IMR-90 (cell line): ENCODE measurements at places on chromosomes 1 and 21. TPM values are rescaled to one million over a fixed set of nuclear protein-coding genes. Genes with fewer than 3 reads are reported as not detected.

LINGO4 gene
- not detected in 2 replicates for total RNA-seq

DNA sequence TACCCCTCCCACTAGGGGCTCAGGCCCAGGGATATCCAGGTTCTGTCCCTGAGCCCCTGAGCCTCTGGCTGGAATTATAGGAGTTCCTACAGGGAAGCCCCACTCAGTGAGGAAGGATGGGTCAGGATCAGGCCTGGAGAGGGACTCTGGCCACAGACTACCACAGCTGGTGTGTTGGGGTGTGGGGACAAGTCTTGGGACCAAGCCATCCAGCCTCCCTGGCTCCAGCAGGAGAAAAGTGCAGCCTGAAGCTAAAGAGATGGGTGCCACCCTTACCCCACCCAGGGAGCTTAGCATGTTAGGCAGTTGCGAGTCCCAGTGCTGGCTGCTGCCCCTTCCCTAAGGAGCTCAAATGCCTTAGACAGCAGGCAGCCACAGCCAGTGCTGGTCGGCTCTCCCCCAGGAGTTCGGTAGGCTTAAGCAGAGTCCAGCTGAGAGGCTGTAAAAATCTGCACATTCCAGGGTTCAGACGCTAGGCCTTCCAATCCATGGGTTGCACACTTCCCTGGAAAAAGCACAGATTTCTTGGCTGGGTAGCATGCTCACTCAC, 96.2 kb upstream of the CYYR1 start:
- no peak for DNase-seq

- DNase-seq, result no peak
These were observed 477 bp downstream of the ICMT start for GRCh38 chr1:6235296-6235677.

DNA sequence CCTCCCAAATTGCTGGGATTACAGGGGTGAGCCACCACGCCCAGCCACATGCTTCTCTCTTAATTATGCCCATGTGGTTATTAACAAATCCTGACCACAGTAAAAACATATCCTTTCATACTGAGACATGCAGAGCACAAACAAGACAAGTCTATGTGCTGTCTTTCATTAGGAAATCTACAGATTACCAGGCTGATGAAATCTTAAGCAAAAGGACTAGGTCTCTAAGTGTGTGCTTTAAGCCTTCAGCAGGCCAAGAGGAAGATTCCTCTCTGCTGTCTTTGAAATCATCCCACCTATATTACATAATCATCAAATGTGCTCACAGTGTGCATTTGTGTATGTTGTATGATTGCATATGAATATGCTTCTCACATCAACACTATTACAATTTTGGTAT, 419.3 kb downstream of the KCTD3 start:
- DNase-seq, result peak; percentile 17

GRCh38 chr1:230823426-230823825, 44.9 kb downstream of the C1orf198 start:
- no peak for DNase-seq

GRCh38 chr1:104745875-104746274, 996.2 kb downstream of the AMY1C start:
- DNase-seq, result no peak

DNA sequence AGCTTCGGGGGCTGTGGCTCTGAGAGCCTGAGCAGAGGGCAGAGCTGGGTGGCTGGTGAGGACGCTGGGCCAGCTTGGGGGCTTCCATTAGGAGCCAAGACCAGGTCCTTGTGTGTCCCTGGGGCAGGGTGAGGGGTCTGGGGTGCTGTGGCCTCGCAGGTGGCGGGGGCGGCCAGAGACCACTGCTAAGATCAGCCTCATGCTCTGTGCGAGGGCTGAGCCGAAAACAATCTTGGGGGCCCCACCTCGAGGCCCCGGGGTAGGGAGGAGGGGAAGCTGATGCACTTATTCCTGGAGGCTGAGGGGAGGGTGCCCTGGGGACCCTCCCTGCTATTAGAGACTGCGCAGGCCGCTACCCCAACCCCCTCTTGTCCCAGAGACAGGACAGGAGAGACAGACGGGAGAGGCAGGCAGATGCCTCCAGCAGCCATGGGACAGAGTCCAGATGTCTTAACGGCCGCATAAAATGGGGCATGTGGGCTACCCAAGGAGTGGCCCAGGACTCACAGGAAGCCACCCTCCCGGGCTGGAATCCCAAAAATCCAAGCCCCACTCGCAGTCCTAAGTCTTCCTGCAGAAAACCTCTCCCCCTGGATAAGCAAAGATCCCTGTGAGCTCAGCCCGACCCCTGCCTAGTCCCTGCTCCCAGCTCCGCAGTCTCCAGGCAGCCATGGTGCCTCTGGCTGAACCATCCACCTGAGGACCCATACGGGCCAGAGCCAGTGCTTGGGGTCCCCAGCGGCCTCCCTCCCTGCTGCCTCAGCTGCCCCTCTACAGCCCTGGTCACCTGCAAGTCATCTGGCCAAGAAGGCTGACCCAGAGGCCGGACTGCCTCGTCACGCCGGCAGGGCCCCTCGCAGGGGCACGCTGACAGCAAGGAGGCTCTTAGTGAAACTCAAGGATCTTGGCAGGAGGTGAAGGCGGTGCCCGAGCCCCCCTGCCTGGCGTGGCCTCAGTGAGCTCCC, 43.6 kb upstream of the COL18A1 start:
- no peak for DNase-seq

DNA sequence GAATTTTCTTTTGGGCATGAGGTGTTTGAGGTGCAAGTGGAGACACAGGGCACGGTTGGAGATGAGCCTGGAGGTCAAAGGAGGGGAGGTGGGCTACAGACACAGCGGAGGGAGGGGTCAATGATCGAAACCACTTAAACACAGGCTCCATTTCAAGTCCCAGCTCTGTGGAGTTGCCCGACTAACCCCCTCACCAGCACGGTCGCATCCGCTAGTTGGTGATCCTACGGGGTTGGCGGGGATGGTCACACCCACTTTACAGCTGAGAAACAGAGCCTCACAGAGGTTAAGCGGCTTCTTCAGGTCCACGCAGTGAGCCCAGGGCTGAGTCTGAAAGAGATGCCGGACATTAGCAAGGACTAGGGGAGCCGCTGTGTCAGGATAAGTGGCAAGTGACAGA, 60.1 kb upstream of the RUNX3 start:
- DNase-seq, result no peak

DNA sequence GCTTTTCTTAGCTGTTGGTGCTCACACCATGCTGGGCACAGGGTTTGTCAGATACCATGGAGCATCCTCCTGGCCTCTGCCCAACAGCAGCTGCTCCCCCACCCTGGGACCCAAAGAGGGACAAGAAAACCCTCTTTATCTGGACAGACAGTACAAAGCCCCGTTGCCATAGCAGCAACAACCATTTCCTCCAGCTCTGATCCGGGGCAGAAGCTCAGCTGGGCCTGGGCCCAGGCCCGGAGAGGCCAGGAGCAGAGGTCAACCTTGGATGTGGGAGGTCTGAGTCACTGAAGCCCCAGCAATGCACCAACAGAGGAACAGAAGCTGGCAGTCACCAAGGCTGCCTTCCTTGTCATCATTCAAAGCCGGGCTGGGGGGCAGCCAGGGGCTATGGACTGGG, 228.4 kb upstream of the POU3F1 start:
- no peak for DNase-seq

DNA sequence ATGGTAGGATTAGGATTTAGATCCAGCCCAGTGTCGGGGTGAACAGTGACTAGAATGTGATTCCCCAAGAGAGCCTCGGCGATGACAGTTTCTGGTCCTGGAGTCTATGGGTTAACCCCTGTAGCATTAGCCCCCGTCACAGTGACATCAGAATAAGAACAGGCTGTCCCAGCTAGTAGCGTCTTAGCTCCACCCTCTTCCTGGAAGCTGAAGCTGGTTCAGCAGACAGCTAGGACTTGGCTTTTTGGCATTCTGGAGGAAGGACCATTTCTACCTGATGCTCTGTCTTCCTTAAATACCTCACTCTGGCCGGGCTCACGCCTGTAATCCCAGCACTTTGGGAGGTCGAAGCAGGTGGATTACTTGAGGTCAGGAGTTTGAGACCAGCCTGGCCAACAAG, 5.0 kb downstream of the NDUFS2 start:
- peak; percentile 72 for DNase-seq

HIVEP3 gene
- total RNA-seq, result 1.1 and 1.4 TPM in 2 replicates

NRAS gene
- 85.9 and 110 TPM in 2 replicates for total RNA-seq

HNRNPCL1 gene
- total RNA-seq, result not detected in 2 replicates

PCBP3 gene
- 2.5 and 2.9 TPM in 2 replicates for total RNA-seq

GRCh38 chr1:151134396-151134795, 12.0 kb downstream of the SEMA6C start:
- DNase-seq, result no peak

- DNase-seq, result peak; percentile 29
These were observed 125.0 kb upstream of the IVNS1ABP start for GRCh38 chr1:185442050-185442449.

PDE4B gene
- 15.6 and 21.3 TPM in 2 replicates for total RNA-seq

DNA sequence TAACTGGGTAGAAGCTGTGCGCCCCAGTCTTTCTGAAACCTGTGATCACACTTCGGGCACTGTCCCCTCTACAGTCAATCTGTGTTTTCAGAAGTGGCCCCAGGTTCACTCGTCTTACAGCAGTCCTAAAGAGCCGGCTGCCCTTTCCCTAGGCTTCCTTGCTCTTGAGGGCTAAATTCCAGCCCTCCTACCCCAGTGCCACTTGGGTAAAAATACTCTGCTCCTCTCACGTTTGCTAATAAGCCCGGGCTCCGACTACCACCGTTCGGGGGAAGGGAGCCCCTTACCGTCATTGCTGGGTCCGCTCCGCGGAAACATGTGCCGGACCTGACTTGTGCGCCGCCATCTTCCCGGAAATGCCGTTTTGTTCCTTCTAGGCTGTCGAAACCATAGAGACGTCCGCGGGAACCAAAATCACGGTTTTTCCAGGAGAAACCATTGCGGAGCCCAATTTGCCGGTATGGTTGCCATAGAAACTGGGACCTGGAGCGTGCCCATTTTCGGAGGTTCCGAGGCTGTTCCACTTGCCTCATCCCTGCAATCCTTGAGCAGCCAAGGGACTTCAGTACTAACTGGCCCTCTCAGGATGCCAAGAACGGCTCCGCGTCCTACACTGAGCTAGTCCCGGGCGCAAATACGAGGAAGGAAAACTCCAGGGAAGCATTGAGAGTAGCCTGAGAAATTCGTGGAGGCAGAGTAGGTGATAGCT, at the start of gene GPATCH4:
Gene GPATCH4 (minus strand): TSS at position 358 of the 709 bp plus-strand sequence.
- peak; percentile 92 for DNase-seq

DNA sequence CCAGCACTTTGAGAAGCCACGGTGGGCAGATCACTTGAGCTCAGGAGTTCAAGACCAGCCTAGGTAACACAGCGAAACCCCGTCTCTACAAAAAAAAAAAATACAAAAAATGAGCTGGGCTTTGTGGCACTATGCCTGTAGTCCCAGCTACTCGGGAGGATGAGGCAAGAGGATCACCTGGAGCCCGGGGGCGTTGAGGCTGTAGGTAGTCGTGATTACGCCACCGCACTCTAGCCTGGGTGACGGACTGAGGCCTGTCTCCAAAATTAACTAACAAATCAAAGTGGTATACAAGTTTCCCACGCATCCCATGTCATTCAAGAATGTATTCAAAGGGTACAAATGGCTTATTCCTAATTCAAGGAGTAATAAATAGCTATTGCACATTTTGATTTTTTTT, 2.4 kb downstream of the AUNIP start:
- no peak for DNase-seq

GRCh38 chr1:86888327-86888726, 25.6 kb downstream of the SELENOF start:
- DNase-seq, result no peak

- DNase-seq, result no peak
These were observed 14.1 kb downstream of the VSIG8 start for GRCh38 chr1:159848326-159848725.
